ENCODE measurements at places on chromosomes 5 and 9.

- no peak overlapping the region for H3K27ac ChIP-seq
- no peaks in the 10 kb centered on the region for H3K27me3 ChIP-seq
- H3K36me3 ChIP-seq = no peaks in the 10 kb centered on the region
- no peak overlapping the region for H3K4me3 ChIP-seq
- DNase-seq = no peak
These were observed 23.1 kb upstream of the FRRS1L start for GRCh38 chr9:109190151-109190550.

- H3K4me1 ChIP-seq = no peaks in the 10 kb centered on the region
- no peak for DNase-seq
- H3K27me3 ChIP-seq = no peaks in the 10 kb centered on the region
- H3K36me3 ChIP-seq = no peaks in the 10 kb centered on the region
These were observed 64.6 kb downstream of the ABLIM3 start for GRCh38 chr5:149205625-149206523.

DNA sequence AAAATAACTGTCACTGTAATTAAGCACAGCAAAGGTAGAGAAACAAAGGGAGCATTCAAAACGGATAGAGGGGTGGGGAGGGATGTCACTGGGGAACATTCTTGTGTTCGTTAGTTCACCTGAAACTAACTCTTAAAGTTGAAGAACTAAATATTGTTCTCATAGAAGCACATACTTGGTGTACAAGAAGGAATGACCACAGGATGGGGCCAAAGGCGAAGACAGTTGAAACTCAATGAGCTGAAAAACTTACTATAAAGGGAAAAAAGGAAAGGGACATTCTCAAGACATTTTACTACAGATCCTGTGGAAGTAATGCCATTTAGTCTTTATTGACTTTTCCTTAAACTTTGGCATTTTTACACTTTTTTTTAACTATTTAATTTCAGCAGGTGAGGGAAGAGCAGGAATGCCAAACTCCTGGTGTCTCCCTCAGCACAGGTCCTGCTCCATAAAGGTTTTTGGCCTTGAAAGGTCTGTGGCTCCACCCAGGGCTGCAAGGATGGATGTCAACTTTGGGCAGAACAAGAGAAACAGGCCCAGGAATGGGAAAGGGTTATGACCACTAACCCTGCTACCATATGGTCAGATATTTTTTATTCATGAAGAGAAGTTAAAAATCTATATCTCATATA, 197.6 kb upstream of the RASA1 start:
- no peaks in the 10 kb centered on the region for H3K27me3 ChIP-seq
- peak overlapping the region; percentile 77 for H3K27ac ChIP-seq
- no peak overlapping the region for H3K4me3 ChIP-seq

DNA sequence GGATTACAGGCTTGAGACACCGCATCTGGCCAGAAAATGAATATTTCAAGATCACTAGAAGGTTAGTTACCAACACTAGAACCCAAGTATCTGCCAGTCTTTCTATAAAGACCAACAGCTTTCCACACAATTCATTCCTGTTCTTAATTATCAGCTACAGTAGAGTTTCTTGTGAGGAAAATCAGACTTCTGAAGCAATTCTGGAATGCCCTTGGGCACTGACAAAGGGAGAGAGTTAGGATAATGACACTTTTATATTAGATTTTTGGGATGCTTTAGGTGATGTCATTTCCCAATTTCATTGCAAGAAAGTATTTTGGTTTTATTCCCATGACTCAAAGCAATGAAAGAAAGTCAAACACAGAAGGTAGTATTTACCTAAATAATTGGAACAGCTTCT, 497.0 kb upstream of the TUSC1 start:
- no peaks in the 10 kb centered on the region for H3K4me1 ChIP-seq
- no peak overlapping the region for H3K27ac ChIP-seq

GRCh38 chr5:137630972-137631370, 104.9 kb downstream of the KLHL3 start:
- H3K4me3 ChIP-seq = no peak overlapping the region
- H3K27ac ChIP-seq = no peak overlapping the region
- H3K4me1 ChIP-seq = no peaks in the 10 kb centered on the region
- DNase-seq = no peak
- peaks cover 6% of the 10 kb centered on the region for H3K36me3 ChIP-seq
- H3K27me3 ChIP-seq = no peaks in the 10 kb centered on the region

- no peak overlapping the region for H3K27ac ChIP-seq
- H3K4me1 ChIP-seq = peaks cover 6% of the 10 kb centered on the region
- H3K27me3 ChIP-seq = no peaks in the 10 kb centered on the region
- peaks cover 2% of the 10 kb centered on the region for H3K36me3 ChIP-seq
- DNase-seq = no peak
- H3K4me3 ChIP-seq = no peak overlapping the region
These were observed 144.9 kb downstream of the MYO10 start for GRCh38 chr5:16791036-16791705.

GRCh38 chr9:4709380-4709779, 30.0 kb downstream of the CDC37L1 start:
- H3K27ac ChIP-seq = peak overlapping the region; percentile 56
- peaks cover 38% of the 10 kb centered on the region for H3K36me3 ChIP-seq
- no peak overlapping the region for H3K4me3 ChIP-seq
- no peak for DNase-seq
